AG09309 (cell line): ENCODE measurements at places on chromosomes 4 and X.

DNA sequence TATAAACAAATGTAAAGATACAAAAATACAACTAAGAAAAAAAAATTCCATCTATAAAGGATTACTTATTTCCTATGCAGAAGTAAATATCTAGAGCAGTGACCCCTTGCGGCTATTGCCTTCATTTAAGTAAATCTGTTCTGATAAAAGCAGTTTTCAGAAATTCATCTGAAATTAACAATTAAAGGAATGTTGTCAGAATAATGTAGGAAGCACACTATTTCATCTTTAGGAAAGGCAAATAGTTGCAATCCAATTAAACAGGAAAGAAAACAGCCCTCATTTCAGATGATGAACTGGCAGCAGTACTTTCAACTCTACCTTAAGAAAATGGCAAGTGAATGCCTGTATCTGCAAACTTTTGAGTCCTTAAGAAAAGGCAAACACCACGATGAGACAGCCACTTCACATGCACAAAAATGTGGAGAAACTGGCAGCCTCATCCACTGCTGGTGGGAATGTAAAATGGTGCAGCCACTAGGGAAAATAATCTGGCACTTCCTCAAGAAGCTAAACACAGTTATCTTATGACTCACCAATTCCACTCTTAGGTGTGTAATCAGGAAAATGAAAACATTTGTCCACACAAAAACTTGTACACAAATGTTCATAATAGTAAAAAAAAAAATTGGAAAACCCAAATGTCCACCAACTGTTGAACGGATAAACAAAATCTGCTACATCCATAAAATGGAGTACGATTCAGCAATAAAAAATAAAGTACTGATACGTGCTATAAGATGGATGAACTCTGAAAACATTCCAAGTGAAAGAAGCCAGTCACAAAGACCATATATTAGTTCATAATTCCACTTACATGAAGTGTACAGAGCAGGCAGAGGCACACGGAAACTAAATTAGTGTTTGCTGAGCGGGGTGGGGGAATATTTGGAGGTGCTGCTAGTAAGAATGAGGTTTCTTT, 2.0 kb upstream of the THAP9 start:
- DNase-seq: peak; percentile 68

DNA sequence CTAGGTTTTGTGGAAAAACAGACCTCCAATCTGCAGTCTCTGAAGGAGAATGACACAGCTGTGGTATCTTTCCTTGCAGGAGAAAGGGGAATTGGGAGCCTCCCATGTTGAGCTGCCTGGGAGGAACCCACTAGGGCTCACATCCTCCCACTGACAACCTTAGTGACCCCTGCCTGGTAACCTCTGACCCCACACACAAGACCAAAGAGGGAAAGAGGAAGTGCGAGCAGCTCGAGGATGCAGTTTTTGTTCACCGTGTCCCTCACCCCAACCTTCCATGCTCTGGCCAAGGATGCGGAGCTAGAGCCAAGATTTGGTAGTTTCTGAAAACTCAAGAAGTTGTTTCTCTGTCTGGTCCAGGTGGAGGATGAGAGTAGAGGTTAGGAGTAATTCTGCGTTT, 5.4 kb upstream of the ZXDA start:
- DNase-seq: no peak

GRCh38 chr4:26573389-26573794, 10.5 kb upstream of the TBC1D19 start:
- DNase-seq: no peak

DNA sequence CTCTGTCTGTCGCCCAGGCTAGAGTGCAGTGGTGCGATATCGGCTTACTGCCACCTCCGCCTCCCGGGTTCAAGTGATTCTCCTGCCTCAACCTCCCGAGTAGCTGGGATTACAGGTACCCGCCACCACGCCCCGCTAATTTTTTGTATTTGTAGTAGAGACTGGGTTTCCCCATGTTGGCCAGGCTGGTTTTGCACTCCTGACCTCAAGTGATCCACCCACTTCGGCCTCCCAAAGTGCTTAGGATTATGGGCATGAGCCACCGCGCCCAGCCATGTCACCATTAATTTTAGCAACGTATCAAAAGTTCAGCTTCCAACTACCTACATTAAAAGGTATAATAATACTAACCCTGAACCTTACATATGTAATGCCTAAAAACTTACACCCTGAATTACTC, 940 bp upstream of the UTP3 start:
- no peak for DNase-seq

- peak; percentile 84 for DNase-seq
These were observed 29.9 kb downstream of the C4orf51 start for GRCh38 chr4:145709843-145710242.

DNA sequence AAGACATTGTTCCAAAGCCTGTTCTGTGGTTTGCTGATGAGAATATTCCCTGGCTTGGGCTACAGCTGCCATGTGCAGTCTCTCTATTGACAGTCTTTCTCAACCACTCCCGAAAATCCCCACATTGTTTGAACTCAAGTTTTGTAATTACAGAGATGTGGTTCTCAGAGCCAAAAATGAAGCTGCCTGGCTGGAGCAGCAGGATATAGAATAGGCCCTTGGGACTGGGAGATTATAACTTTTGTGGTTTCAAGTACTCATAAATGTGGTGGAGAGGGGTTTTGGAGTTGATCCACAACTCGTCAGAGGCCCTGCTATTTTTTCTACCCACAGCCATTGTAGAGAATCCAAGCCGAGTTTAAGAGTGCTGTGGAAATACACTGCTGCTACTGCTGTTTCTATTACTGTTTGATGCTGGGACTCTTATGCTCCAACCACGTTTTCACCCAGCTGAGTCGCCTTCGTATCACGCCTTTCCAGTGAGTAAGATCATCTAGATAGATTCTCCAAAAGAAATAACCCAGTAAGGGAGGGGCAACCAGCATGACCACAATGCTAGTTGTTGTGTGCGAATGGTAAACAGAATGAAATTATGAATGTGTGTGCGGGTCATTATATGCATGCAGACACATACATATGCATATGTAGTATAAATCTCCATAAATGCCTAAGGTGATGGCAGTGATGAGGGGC, 57.1 kb upstream of the ATXN3L start:
- DNase-seq: peak; percentile 98

DNA sequence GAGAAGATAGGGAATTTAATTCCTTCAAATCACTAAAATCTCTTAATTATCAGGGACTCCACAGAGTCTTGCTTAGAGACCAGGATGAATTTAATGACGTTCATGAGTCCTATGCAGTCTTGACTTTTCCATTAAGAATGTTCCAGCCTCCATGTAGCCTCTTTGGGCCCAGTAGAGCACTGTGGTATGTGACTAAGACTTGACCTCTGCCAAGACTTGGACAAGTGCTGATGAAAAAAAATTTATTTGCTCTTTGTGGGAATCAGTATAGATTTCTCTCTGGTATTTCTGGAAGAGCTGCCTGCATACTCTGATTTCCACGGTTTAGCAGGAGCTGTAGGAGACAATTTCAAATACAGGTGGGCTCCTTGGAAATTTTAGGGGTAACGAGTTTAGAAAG, 40.6 kb downstream of the CHRDL1 start:
- DNase-seq: no peak

DNA sequence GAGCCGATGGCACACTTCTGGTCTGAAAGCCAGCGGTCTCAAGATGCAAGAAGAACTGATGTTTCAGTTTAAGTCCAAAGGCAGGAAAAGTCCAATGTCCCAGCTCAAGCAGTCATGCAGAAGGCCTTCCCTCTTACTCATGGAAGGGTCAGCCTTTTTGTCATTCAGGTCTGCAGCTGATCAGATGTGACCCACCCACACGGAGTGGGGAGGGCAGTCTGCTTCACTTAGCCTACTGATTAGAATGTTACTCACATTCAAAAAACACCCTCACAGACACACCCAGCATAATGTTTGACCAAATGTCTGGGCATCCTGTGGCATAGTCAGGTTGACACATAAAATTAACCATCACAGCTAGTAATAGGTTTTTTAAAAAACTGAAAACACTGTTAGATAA, 6.6 kb downstream of the HCCS start:
- no peak for DNase-seq

DNA sequence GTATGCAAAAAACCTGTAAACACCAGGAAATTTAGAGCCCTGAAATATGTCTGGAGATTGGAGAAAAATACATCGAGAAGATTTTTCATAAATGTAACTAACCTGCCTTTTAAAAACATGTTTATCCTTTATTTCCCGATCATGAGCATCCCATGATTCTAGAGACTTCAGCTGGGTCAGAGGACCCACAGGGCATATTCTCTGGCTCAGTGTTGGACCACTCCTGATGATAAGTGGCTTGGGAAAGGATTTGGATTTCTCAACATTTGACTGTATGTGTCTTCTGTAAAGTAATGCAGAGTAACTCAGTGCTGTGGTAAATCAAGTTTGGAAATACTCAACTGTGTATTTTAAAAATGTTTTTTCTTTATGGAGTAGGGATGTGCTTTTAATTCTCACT, 40.0 kb upstream of the ANK2 start:
- no peak for DNase-seq

DNA sequence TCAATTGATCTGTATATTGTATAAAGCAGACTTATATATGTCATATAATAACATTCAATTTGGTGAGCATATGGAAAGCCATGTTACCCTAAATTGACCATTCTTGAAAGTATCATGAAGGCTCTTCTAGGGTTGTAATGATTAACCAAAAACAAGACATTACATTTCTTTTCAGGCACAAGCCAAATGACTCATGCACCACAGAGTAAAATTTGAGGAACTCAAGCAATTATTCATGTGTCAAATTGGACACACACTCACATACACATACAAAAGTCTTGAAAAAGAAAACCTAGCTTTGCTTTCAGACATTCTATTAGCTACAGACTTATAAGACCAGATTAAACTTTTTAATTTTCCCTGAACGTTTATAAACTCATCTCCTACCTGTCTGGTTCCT, 146.5 kb upstream of the PCDH18 start:
- DNase-seq: peak; percentile 31

GRCh38 chrX:56402207-56402606, 161.2 kb upstream of the UBQLN2 start:
- DNase-seq: no peak

GRCh38 chrX:76428243-76429130, 977 bp downstream of the MAGEE1 start:
- DNase-seq: no peak

- no peak for DNase-seq
These were observed 608.6 kb upstream of the NR3C2 start for GRCh38 chr4:149050840-149051239.

DNA sequence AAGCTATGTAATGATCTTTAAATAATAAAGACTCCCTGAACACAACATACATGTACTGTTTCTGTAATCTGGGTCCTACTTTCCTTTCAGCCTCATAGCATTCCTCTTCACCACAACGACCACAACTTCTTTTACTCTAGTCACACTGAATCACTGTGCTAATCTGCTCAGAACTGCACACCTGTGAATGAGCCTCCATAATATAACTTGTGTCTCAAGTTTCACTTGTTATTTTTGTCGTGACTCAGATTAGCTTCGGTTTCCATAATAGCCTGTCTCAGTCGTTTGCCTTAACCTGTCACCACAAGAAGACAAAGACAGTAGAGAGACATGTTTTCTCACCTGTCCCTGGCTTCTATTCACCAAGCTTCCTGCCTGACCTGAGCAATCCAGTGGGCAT, 61.8 kb downstream of the MAGED1 start:
- no peak for DNase-seq

DNA sequence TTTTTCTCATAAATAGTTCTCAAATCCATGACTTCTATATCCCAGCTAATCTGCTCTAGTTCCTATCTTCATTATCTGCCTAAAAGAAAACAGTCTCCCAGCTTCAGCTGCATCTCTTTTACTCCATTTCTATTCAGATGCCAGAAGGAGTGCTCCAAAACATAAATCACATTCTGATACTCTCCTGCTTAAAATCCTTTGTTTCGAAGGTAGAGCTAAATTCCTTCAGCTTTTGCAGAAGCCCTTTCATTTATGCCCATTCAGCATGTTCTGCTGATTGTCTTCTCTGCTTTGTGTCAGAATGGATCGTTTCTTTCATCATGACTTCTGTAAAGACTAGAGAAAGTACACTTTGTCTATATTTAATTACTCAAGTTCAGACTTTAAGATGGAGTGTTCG, 440.1 kb upstream of the SMIM31 start:
- DNase-seq: no peak

GRCh38 chr4:57080781-57081650, 29.2 kb downstream of the IGFBP7 start:
- peak; percentile 97 for DNase-seq

- DNase-seq: no peak
These were observed 93.6 kb downstream of the RBM47 start for GRCh38 chr4:40536032-40536431.

- no peak for DNase-seq
These were observed 497.1 kb upstream of the TENM3 start for GRCh38 chr4:181745933-181746625.

DNA sequence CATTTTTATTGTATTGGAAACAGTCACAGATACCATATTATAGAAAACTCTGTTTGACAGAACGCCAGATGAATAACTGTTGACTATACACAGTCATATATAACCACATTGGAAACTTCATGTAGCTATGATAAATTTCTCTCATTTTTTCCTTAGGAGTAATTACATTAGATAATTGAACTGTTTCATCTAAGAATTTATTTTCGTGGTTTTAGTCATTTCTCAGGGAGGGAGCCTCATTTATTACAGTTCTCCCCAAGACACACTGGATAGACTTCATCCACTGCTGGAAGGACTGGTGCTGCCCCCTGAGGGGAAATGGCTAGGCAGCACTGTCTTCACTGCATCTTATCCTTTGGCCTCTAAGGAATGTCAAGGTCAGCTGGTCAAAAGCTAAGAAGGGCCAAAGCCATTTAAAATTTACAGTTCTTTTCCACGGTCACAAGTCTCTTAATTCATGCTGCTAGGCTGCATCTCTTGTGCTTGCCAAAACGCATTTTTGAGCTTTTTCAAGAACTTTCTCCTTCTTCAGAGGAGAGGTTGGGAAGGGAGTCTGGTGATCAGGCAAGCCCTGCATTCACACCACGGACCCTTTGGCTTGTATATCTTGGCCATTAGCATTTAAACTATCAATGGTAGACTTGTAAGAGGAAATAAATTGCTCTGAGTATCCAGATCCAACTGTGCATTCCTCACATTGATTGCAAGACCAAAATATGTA, 145.1 kb downstream of the CBR4 start:
- no peak for DNase-seq

DNA sequence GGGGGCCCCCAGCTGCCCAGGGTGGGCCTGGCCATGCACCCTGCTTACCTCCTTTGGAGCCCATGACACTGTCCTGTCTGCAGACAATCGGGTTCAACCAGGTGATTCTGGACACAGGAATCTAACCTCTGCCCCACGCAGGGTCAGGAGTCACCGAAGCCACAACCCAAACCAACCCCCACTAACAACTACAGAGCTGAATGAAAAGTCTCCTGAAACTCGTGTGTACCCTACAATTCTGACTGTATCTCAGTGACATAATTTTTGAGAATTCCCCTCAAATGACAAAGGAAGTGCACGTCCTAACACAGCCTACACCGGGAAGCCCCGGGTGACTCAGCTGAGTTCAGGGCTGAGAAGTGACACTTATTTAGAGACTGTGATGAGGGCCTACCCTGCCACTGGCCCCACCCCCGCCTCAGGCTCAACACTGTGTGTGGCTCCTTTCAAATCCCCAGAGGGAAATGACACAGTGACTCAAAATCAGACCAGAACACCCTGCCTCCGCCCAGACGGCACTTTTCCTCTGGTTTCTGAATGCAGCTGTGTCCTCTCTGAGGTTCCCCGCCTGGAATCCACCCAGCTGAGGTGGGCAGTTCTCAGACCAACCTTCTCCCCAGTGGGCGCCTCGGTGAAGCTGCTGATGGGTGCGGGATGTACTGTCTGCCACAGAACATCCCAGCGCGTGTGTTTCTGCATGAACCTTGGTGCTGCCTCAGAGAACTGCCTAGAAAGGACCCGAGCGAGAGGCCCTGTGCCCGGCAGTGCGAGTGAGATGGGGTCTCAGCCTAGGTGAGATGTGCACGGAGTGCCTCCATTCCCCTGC, 9.9 kb downstream of the TNIP2 start:
- no peak for DNase-seq
